DMS153 (cell line): ENCODE measurements at places on chromosomes 2 and 18.

- no peak for DNase-seq
Measured at GRCh38 chr18:10546557-10547300, 20.9 kb downstream of the NAPG start.

GRCh38 chr2:213232649-213233437 is 51.4 kb upstream of the SPAG16 start:
- DNase-seq, result no peak

- DNase-seq, result peak; percentile 10
Measured at GRCh38 chr18:23131693-23132319, 3.5 kb upstream of the CABLES1 start.

GRCh38 chr2:166361351-166362153 is 14.2 kb downstream of the SCN9A start:
- no peak for DNase-seq

GRCh38 chr2:217604527-217605194 is 398.1 kb downstream of the TNS1 start:
- no peak for DNase-seq

DNA sequence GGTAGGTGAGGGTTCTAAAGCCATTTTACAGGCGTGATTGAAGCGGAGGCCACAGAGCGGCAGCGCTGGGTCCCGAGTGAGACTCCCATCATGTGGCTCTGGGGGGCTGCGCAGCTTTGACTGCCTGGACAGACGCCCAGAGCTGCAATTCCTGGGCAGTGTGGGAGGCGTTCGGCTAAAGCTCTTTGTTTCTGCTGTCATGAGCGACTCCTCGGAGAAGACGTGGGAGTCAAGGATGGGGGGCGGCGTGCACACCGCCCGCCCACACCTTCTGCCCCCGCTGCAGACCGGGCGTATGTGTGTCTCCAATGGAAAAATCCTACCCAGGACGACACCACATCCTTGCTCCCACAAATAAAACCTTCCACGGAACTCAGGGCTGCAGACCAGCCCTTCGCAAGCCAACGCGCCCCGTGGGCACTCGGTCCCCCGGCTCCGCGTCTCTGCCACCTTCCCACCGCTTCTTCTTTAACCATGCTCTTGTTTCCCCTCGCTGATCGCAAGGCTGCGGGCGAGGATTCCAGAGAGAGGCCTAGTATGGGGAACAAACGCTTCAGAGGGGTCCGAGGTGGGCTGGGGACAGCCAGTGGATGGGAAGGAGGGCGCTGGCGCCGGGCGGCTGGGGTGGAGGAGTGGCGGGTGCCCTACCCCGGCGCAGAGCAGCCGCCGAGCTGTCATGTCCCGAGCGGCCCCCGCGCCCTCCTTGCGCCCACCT is 680 bp upstream of the LBH start:
- DNase-seq, result no peak

GRCh38 chr2:168097431-168097830 is 150.0 kb downstream of the STK39 start:
- no peak for DNase-seq

GRCh38 chr2:237864444-237864931 is 5.1 kb downstream of the RAMP1 start:
- DNase-seq, result no peak

GRCh38 chr2:71223767-71224333 is 3.1 kb downstream of the PAIP2B start:
- DNase-seq, result peak; percentile 32

DNA sequence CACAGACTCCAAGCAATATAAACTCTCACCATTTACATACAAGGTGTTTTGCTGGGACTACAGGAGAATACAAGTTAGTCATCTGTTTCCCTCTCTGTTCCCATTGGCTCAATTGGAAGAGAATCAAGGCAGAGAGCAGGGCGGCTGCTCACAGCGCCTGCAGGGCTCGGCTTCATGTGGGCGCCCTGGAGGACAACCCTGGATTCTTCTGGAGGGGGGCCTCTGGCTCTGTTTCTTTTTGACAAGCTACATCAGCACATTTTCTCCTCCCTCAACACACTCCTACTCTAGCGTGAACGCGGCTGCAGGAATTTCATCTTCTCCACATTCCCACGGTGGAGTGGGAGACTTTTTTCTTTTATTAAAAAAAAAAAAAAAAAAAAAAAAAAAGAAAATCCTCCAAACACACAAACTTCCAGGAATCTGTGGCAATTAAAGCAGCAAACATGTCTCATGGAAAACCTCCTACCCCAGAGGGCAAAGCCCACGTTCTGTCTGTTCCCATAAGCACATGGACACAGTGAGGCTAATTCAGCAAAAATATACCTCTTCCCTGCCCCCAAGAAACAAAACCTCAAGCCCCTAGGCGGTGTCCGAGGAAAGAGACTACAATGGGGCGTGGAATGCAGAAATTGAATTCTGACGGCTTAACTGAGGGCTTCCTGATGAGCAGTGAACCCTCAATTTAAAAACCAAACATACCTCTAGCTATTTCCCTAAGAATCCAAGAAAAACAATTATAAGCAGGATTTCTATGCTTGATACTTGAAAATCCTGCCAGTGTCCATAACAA is 50.6 kb downstream of the PARD6G start:
- no peak for DNase-seq

DNA sequence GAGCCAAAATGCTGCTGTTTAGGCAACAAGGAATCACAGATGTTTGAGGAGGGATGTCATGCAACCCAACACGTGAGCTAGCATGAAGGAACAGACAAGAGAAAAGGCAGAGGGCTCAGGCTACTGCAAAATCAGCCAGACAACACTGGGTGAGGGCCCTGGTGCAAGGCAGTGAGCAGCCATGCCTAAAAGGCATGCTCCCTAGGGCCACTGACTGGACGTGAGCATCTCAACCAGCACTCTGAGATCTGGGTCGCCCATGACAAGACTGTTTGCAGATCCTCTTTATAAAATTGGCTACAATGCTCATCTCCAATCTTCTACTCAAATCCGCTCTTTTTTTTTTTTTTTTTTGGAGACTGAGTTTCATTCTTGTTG is 49.1 kb downstream of the KIAA2012 start:
- DNase-seq, result no peak

DNA sequence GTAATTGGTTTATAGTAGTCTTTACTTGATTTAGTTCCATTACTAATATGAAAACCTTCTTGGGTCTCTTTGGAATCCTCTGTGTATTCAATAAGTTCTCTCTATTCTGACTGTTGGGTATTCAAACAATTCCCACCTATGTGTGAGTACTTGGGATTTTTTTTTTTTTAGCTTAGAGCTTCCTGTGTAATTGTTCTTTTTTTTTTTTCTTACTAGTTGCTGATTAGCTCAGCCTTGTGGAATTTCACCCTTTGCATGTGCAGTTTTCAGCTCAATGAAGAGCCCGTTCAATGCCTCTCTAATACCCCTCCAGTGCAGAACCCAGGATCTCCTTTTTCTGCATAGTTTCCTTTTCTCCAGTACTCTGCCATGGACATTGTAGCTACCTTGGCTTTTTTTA is 339.1 kb upstream of the GALNT5 start:
- no peak for DNase-seq

GRCh38 chr2:195610717-195611116 is 46.3 kb upstream of the SLC39A10 start:
- DNase-seq, result no peak

GRCh38 chr2:43408407-43409160 is 182.2 kb upstream of the ZFP36L2 start:
- DNase-seq, result no peak

- no peak for DNase-seq
Measured at GRCh38 chr2:23656597-23656973, 270.3 kb downstream of the ATAD2B start.

DNA sequence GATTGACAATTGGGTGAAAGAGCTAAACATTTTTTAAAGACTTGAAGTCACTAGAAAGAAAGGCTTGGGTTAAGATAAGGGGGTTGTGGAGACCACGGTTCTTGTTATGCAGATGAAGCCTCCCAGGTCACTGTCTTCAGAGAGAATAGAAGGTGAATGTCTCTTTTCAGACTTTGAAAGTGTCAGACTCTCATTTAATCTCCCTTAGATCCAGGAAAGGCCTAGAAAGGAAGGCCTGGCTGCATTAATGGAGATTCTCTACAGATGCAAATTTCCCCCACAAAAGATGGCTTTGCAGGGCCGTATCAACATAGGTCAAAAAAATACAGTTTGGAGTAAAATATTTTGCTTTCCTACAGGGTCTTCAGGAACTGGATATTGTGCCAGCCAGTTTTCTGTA is 193.9 kb downstream of the RTP5 start:
- no peak for DNase-seq

GRCh38 chr18:52812834-52813233 is 472.8 kb downstream of the DCC start:
- DNase-seq, result no peak

DNA sequence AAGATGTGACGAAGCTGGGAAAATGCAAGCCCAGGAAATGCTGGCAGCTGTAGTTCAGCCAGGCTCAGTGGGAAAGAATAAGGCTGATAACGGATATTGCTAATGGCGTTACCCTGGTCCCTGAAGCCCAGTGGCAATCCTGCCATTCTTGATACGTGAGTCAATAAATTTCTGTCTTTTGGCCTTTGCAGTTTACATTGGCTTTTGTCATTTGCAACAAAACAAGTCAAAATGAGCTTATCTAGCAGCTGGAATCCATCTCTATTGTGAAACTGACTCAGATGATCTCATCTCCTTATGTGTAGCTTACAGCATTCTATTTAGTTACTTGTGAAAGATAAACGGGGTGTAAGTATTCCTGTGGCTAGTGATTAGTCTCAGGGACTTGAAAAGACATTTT is 43.8 kb downstream of the ARL6IP6 start:
- DNase-seq, result no peak

GRCh38 chr2:27265536-27265870 is 2.7 kb upstream of the SLC30A3 start:
- no peak for DNase-seq

DNA sequence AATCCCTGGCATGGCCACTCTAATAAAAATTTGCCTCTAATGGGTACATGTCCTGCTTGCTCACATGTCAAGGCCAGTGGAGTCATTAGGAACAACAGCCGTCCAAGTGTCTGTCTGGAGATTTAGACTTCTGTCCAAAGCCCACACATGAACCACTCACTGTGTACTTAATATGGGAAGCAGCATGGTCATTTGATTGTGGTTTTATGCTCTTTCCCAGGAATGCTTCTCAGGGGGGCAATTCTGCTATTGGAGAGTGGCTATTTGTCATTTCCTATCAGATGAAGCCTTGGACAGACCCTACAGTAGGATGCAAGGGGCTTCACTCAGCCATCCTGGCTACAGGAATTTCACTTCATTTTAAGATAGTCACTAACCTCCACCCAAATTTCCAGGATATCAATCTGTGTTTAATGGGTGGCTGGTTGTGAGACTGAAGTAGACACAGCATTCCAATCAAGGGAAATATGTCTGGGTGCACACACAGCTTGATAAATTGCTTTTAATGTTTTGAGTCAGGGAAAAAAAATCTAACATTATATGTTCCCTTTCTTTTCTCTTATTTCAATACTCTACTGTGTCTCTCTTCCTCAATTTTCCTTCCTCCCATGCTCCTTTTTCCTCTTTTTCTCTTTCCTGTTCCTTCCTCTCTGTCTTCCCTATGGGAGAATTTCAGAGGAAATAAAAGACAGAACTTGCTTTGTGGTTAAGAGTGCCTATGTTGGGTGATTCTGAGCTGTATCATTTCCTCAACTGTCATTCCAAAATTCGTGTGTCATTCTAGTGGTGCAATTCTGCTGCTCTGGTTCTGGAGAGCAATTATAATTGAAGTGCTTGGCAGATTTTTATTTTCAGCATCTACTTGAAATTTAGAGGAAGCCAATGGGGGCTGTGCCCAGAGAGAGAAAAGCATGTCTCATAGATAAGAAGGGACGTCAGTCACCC is 320.1 kb downstream of the OSR1 start:
- DNase-seq, result no peak

DNA sequence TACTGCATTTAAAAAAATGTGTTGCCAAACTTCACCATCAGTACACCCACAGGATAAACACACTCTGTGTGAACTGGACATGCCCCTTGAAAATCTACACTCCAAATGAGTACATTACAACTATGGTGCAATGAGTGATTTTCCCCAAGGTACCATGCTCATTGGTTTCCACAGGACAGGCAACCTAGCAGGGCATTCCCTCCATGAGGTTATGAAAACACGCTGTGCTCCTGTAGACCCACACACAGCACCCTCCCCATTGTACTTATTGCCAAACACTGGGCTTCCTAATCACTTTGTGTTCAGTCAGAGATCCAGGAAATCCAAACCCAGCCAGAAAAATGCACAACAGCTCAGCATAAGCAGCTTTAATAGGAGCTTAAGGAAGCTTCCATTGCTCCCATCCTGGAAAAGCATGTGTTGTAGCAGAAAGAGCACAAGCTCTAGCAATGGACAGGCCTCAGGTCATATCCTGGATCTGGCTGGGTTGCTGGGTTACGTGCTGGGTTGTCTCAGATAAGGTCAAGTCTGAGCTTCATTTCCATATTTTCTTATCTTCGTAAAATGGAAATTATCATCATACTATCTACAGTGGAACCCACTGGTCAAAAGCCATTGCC is 20.8 kb upstream of the ATIC start:
- DNase-seq, result no peak

DNA sequence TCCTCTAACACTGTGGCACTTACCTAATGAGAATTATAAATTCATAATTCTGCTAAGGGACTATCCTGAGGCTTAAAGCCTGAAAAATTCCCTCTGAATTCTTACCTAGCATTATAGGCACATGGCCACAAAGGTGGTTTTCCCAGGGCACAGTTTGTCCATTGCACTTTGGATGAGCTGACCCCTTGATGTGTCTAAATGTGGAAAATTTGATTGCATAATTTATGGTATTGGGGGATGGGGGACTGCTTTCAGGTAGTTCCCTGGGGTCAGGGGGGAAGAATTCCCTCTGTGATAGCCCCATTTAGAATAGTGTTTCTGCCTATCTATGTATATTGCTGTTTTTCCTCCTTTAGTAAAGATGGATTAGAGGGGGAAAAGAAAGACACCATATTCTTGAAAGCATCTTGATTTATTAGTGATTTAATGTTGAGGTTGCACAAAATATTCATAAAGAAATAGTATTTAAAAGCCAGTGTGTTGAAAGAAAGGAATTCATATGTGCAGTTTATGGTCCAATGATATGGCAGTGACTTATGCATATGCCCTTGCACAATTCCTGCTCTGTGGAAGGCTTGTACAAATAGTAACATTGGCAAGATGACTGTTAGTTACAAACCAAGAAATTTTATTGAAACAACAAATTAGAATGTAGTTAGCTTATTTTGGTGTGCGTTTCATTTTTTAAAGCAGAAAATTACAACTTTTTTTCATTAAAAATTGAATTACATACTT is 8.7 kb upstream of the HTR2B start:
- DNase-seq, result no peak

DNA sequence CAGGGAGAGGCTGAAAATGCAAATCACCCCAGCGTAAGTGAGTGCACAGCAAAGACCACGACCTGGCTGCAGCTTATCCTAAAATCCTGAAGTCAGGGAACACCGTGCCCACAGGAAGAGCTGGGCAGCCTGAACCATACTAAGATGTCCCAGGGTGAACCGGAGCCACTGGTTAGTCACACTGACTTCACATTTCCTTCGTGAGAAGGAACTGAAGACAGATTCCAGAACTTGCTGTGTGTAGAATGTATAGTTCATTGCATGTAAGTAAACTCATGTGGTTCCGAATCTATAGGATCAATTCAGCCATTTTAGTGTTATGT is 84.6 kb upstream of the NDUFV2 start:
- no peak for DNase-seq
